ENCODE measurements at places on chromosomes 6 and 20.

DNA sequence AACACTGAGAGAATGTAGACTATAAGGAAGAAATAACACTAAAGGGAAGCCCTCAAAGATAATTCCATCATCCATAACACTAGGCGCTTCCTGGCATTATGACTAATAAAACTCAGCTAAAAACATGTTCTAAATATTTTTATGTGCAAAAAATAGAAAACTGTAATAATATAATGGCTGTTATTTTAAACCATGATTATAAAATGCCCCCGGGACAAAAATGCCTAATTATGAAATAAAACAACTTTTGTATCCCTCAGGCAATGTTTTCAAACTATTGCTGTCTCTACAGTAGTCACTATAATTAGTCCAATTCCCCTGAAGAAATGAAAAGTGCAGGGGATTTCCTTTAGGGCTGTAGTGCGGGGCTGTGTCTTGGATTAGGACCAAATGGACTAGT is 242.4 kb downstream of the RNF144B start:
- DNase-seq = no peak

DNA sequence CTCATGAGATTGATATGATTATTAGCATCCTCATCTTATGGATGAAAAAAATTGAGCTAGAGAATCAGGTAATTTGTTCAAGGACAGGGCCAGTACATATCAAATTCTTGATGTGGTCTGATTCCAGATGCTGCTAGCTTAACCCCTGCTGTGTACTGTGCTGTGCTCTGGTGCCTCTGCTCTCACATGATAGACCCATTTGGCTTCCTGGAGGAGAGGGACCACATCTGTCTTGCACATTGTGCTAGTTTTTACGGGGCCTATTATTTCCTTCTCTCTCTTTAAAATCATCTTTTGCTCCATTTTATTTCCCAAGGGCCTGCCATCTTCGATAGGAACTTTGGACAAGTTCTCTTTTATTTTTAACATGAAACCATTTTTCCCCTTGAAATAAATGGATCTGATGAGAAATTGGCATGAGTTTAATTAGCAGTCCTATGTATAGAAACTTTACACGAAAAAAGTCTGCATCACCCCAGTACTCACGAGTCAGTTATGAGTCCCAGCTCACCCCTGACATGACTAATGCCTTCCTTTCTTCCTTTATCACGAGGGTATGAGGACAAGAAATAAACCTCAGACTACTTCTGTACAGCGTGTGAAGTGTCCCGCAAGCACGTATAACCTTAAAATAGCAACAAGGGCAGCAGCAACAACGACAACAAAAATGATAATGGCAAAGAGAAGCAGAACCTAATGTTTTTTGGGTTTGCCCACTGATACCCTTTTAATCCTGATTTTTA is 26.5 kb downstream of the CD109 start:
- DNase-seq = no peak

GRCh38 chr6:161128680-161129196 is 137.2 kb downstream of the MAP3K4 start:
- DNase-seq = no peak

- peak; percentile 14 for DNase-seq
These were observed 182.5 kb downstream of the CDC5L start for GRCh38 chr6:44569931-44570385.

GRCh38 chr6:292506-293192 is 362 bp downstream of the DUSP22 start:
- DNase-seq = no peak

DNA sequence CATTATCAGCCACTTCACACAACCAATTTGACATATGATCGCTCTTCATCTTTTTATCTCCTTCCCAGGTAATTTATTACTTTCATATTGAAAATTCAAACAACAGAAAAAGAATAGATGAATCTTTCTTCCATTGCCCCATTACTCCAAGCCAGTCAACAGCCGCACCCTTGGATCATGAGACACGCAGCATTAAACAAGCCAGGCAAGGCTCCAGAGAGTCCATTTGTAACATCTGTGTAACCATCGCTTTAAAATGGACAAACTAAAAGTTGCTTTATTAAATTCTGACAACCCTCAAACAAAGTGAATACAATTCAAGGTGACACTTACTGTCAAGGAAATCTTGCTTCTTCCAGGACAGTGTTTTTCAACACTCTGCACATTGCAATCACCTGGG is 200.3 kb downstream of the EPM2A start:
- DNase-seq = no peak

GRCh38 chr6:117521791-117522502 is 39.5 kb downstream of the DCBLD1 start:
- DNase-seq = no peak

DNA sequence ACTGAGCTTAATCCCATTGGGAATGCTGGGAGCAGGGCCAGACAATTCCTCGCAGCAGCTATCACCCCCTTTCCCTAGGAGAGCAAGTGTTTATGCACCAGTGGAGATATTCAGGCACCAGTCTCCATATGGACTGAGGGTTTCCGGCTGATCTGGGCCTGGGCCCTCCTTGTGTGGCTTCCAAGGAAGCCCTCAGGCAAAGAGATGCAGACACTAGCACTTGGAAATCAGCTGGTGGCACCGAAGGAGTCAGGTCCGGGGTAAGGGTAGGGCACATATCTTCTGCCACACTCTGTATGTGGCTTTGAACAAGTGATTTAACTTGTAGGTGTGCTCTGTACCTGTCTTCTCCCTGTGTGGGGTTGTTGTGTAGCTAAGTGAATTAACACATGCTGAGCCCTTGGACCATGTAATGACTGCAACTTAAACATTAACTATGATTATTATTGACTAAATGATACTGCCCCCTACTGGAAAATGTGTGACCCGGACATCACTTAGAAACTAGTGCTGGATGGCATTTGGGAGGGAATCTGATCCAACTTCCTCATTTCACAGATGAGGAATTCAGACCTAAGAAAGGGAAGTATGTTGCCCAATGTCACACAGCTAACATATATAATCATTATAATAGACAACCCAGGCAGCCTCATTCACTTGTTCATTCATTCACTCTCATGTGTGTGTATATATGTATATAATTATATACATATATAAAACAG is 19.3 kb upstream of the WFDC2 start:
- DNase-seq = peak; percentile 86

DNA sequence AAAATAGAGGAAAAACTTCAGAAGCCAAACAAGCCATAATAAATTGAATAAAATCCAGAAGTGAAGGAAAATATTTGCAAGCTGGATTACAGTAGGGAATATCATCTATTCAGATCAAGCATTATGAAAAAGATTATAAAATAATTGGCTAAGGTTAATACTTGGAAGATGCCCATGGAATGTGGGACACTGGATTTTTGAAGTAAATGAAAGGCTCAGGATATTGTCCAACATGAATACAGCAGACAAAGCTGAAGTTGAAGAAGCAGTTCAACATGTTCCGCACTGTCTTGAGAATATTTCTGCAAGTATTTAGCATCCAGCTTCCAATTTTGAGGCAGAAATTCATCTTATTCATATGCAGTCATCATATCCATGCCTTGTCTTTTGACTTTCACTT is 1278.4 kb upstream of the GJE1 start:
- no peak for DNase-seq

GRCh38 chr6:3524456-3524855 is 67.6 kb upstream of the SLC22A23 start:
- DNase-seq = no peak

- DNase-seq = peak; percentile 95
These were observed 87.5 kb downstream of the CRYBG1 start for GRCh38 chr6:106448000-106448426.

GRCh38 chr6:5204376-5204775 is 56.4 kb downstream of the LYRM4 start:
- no peak for DNase-seq

- no peak for DNase-seq
These were observed 180.9 kb downstream of the ARID1B start for GRCh38 chr6:156957931-156958547.

DNA sequence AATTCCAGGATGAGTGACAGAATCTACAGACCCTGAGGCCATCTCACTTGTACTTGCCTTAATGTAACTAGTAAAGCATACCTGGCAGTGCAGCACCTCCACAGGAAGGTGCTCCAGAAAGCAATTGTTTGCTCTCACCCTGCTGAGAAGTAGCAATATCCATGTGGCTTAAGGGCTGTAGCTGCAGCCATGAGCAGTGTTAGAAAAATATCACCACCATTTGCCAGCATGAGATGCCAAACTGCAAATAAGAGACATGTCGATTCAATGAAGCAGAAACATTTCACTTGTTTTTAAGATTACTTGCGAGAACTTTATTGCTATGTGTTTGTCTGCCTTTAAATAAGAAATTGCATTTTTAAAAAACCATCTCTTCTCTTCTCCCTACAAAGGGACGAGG is 151.5 kb downstream of the PRL start:
- no peak for DNase-seq

- DNase-seq = no peak
These were observed at the start of gene PRND for GRCh38 chr20:4721719-4722118. Gene PRND, plus strand, starts transcription at chr20:4721909. Its CDS starts 2,643 bp downstream, at chr20:4724552.

DNA sequence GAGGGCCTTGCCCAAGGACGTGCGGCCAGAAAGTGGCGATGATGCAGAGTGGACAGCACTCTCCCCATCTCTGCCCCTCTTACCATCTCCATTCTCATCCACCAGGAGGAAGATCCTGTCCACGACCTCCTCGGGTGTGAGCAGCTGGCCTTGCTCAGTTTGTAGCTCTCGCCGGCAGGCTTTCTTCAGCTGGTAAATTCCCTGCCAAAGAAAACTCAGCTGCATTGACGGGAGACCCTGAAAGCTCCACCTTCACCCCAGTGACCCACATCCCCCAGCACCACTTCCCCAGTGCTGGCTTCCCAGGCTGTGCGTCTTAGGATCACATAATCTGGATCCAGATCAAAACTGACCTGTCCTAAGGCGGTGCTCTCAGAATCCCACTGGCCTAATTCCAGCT is 9.2 kb downstream of the GUCA1B start:
- DNase-seq = no peak

DNA sequence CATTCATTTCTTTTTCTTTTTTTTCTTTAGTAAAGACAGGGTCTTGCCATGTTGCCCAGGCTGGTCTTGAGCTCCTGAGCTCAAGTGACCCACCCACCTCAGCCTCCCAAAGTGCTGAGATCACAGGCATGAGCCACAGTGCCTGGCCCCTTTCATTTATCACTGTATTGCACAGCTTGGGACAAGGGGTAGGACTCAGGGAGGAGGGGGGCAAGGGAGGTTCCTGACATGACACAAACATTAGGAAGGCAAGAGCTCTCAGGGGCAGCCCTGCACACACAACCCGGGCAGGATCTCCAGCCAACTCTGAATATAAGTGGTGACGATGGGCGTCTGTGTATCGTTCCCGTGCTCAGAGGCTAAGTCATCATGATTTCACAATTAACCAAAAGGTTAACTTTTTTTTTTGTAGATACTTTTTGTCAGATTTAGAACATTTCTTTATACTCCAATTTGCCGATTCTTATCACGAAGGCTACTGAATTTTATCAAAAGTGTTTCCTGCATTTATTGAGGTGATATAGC is 19.9 kb downstream of the SLC2A4RG start:
- DNase-seq = no peak

DNA sequence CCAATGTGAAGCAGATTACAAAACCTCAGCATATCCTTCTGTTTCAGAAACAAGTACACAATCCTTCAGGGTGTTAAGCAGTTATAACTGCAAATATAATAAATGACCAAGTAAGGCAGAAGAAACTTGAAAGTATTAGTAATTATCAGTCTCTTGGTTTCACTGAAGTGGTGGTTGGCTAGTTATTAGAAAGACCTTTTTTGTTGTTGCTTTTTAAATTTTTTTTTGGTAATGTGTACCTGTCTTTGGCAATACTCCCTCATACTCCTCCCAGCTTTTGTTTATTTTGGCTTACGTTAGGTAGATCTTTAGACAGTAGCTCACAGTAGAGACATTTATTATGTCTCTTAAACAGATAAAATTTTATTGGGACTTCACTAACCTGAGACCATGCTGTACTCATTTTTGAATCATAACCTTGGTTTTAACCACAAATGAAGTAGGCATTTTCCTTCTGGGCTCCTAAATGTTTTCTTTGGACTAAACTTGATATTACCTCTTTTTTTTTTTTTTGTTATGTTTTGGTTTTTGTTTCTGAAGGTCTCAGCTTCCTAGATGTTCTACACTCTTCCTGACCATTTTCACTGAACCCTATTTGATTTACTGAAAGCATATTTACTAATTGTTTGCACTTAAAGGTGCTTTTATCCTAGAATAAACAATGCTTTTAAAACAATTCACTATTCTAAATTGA is 6.4 kb downstream of the CD2AP start:
- no peak for DNase-seq

- no peak for DNase-seq
These were observed 2.4 kb downstream of the SLC22A1 start for GRCh38 chr6:160124007-160124406.

DNA sequence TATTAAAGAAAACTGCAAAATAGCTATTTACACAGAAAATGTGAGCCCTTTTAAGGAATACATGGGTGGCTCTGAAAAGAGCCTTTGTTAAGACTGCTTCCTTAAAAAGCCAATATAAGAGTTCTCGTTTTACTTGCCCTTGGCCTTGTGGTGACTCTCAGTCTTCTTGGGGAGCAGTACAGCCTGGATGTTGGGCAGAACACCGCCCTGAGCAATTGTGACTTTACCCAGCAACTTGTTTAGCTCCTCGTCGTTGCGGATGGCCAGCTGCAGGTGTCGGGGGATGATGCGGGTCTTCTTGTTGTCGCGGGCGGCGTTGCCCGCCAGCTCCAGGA is 111.5 kb downstream of the HFE start:
- no peak for DNase-seq

GRCh38 chr6:84825461-84825860 is 61.1 kb upstream of the TBX18 start:
- no peak for DNase-seq

DNA sequence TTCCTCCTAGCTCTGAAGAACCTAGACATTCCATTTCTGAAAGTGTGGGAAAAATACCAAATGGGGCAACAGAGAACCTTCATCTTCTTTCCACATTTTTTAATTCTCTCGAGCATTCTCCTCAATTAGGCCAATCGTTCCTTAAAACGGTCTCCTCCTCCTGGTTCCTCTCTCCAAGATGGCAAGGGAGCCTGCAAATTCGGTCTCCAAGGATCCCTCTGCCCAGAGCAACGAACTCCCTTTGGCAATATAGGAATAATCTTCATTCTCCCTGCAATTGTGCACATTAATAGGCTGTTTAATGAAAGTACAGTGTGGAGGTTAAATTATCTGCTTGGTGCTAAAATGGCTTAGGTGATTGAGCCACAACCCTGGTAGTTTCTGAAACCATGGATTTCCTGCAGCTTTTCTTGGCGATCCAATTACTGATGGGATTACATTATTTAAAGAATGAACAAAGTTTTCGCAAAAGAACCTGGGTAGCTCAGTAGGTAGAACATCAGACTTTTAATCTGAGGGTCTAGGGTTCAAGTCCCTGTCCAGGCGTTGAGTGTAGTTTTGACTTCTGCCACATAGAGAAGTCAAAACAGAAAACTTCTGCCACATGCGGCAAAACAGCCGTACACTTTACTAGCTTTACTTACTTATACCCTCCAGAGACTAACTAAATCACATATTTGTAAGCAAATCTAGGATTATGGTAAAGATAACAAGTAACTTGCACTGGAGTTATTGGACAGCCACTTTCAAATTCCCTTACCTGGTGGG is 102.9 kb upstream of the ZNF184 start:
- DNase-seq = no peak

All from GF-D8 (cell line).